SK-N-MC (cell line): ENCODE measurements at places on chromosomes 2 and 18.

DNA sequence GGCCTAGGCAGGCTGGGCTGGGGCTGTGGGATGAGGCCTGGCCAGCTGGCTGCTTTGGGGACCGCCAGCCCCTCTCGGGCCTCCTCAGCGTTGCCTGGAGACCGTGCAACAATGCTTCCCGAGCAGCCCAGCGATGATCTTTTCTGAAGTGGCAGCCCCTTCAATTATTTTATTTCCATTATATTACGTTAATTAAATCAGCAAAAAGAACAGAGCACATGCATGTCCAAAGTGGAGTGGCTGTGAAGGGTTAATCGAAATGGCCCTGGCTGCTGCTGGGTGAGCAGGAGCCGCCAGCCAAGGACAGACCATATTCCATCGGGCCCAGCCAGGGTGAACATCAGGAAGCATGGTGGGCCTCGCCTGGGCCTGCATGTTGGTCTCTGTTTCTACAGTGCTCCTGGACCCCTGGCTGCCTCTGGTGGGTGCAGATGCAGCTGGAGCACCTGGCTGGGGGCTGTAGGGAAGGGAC lies 245.5 kb downstream of the MYCN start:
- no peak for DNase-seq

- DNase-seq = no peak
These were observed 105.4 kb upstream of the CNGA3 start for GRCh38 chr2:98240786-98241398.

- DNase-seq = no peak
These were observed 202.8 kb upstream of the COPS8 start for GRCh38 chr2:236882930-236883329.

DNA sequence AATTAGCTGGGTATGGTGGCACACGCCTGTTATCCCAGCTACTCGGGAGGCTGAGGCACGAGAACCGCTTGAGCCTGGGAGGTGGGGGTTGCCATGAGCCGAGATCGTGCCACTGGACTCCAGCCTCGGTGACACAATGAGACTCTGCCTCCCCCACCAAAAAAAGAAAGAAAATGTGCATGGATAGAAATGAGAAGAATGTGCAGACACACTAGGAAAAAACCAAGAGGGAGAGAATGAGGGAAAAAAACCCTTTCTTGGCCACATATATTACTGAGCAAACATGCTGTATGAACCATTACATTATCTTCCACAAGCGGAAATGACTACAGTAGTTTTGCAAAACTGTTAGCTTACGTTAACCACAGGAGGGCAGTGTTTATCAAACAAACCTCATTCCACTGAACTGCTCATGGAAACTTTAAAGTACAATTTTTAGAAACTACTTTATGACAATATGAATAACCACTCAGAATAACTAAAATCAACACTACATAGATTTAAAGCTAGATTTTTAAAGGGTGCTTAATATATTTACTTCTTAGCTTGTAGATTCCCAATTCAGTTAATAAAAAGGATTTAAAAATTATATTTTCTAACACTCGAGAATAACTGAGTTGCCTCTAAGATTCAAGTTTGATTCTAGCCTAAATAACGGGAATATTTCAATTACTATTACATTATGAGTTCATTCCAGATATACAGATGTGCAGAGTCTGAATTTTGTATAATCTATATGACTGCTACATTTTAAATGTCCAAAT lies 26.4 kb downstream of the ASXL2 start:
- DNase-seq = peak; percentile 92

DNA sequence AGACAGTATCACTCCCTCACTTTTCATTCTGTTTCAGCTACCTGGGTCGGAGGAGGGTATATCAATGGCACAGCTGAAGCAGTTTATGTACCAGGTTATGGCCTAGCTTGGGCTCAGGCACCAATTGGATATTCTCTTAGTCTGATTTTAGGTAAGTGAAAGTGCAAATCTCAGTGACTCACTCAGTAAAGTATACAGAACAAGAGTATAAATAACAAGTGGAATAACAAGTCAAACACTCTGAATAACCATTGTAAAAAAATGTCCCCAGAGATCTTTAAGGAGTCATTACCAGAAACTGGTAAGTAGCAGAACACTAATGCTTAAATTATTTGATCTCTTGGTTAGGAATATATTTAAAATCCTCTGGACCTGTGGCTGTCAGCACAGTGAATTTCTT lies 5.7 kb downstream of the SLC5A7 start:
- no peak for DNase-seq

- DNase-seq = no peak
These were observed 26.6 kb downstream of the EML6 start for GRCh38 chr2:54750040-54750439.

GRCh38 chr18:58901783-58902182 lies 37.1 kb downstream of the ZNF532 start:
- DNase-seq = no peak

- no peak for DNase-seq
These were observed 66.3 kb upstream of the XPO1 start for GRCh38 chr2:61604433-61604832.

GRCh38 chr2:38900726-38901125 lies 11.1 kb downstream of the ARHGEF33 start:
- no peak for DNase-seq

DNA sequence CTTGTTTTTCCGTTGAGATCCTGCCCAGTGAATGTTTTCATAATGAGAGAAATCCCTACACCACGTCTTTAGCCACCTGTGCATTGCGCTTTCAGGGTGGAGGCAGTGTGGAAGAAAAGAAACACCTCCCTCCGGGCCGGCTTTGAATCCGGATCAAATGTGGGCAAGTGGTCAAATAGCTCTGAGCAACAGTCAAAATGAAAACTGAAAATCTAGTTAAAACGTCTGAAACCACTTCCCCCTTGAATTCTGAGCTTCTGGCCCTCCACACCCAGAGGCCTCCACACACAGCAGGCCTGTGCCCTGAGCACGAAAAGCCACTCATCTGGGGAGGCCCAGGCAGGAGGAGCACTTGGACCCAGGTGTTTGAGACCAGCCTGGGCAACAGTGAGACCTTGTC lies 263.6 kb upstream of the SALL3 start:
- DNase-seq = no peak

DNA sequence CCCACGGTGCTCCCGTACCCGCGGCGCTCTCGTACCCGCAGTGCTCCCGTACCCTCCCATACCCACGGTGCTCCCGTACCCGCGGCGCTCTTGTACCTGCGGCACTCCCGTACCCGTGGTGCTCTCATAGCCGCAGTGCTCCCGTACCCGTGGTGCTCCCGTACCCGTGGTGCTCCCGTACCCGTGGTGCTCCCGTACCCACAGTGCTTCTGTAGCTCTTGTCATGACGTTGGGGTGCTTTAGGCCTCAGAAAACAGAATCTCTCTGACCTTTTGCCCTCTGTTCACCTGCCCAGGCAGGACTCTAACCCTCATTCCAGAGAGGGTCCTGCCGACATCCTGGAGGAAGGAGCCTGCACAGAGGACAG lies 35.3 kb downstream of the SLC66A2 start:
- no peak for DNase-seq

- DNase-seq = no peak
These were observed 44.5 kb downstream of the LDLRAD4 start for GRCh38 chr18:13262839-13263691.

- no peak for DNase-seq
These were observed 243.8 kb downstream of the FAM210A start for GRCh38 chr18:13482618-13482945.

DNA sequence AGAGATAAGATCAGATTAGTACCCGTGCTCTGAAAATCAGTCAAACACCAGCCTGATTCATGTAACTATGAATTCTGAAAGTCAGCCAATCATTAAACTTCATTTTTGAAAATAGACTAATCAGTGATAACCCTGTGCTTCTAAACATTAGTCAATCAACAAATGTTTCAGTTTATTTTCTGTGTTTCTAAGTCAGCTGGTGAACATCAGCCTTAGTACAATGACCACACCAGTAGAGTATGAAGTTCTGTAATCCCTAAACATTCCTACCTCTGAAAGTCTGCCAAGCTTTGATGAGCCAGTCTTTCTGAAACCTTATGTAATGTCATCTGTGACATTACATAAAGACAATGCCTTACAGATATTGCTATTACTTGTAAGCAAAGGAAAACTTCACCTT lies 807.4 kb upstream of the CRIM1 start:
- no peak for DNase-seq

GRCh38 chr18:68707646-68708045 lies 7.3 kb downstream of the TMX3 start:
- DNase-seq = no peak

DNA sequence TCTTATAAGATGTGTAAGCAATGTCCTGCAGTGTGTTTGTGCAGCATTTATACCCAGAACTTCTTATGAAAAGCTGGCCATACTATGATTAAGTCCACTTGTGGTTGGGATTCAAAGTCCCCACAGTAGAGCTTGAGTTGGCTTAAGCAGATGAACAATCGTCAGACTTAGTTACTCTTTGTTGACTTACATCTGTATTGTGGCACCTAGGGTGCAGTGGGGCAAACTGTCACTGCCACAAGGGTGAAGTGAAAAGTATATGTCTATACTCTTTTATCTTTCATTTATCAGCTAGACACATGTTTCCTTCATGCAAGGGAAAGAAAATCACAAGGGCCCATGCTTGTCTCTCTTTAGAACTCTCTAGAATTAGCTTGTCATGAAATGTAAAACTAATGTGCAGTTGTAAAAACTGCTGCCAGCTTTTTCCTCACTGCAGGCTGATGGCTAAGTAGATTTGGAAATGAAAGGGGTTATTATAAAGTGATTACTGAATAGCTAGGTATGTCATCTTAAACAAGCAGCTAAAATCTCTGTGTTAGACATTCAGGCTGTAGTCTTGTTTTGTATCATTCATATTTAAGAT lies 474.5 kb downstream of the PTPRM start:
- DNase-seq = no peak

DNA sequence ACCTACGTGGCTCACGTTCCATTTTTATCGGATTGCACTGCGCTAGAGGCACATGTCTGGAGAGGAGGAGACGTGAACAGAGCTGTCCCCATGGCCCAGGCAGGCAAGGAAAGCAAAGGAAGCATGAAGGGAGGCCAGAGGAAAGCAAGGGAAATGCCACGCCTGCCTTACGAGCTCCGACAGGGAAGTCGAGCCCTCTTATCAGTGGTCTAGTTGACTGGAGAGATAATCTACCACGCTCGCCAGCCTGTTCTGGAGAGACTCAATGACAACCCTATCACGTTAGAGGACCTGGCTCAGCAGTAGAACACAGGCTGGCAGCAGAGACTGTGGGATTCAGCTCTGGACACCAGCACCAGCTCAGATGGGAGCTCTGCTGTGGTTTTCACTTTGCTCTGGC lies 202.6 kb upstream of the ID2 start:
- DNase-seq = no peak

- DNase-seq = no peak
These were observed 93.5 kb upstream of the SPATS2L start for GRCh38 chr2:200212862-200213425.

- no peak for DNase-seq
These were observed 53.3 kb upstream of the SEMA4C start for GRCh38 chr2:96923201-96923600.

DNA sequence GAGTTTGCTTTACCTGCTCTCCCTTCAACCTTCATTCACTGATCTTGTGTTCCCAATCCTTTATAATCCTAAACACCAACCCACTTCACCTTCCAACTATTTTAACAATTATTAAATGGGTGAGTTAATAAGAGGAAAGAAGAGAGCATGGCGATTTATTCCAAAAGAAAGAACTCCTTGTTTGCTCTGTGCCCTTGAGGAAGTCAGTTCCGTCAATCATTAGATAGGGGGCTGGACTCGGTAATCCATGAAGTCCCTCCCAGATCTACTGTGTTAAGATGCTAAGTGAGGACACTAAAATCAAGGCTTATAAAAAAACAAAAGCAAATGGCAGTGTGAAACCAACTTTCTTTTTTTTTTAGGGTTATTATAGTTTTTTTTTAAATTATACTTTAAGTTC lies 589.9 kb downstream of the XIRP2 start:
- DNase-seq = no peak

DNA sequence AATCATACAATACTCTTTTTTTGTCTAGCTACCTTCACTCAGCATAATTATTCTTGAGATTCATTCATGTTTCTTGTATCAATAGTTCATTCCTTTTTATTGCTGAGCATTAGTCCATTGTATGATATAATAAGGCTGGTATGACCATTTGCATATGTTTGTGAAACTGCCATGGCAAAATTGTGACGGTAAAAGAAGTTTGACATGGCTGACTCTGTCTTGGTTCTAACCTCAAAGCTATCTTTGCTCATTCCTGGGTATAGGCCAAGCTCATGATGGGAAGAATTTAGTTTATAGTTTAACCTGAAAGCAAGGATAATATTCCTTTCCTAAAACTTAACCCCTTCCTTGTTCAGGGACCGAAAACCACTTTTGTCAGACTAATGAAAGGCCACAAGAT lies 46.4 kb downstream of the COMMD1 start:
- DNase-seq = no peak

GRCh38 chr2:151200844-151201243 lies 60.8 kb downstream of the RBM43 start:
- DNase-seq = peak; percentile 97
